SJSA1 (cell line): ENCODE measurements at places on chromosomes 13 and 19. TPM values are rescaled to one million over a fixed set of nuclear protein-coding genes. Genes with fewer than 3 reads are reported as not detected.

LONP1 gene
- total RNA-seq: 95.6 and 116 TPM in 2 replicates

TNFRSF19 gene
- 0.03 TPM in 1 of 2 replicates, not detected in the other for total RNA-seq

CARS2 gene
- total RNA-seq: 250 and 360 TPM in 2 replicates

PEG3 gene
- not detected in 2 replicates for total RNA-seq

ZNF578 gene
- 0.58 TPM in 1 of 2 replicates, not detected in the other for total RNA-seq

CD37 gene
- not detected in 2 replicates for total RNA-seq

GRCh38 chr19:18417250-18418028 is 1.8 kb upstream of the SSBP4 start:
- peak; percentile 87 for DNase-seq

DNA sequence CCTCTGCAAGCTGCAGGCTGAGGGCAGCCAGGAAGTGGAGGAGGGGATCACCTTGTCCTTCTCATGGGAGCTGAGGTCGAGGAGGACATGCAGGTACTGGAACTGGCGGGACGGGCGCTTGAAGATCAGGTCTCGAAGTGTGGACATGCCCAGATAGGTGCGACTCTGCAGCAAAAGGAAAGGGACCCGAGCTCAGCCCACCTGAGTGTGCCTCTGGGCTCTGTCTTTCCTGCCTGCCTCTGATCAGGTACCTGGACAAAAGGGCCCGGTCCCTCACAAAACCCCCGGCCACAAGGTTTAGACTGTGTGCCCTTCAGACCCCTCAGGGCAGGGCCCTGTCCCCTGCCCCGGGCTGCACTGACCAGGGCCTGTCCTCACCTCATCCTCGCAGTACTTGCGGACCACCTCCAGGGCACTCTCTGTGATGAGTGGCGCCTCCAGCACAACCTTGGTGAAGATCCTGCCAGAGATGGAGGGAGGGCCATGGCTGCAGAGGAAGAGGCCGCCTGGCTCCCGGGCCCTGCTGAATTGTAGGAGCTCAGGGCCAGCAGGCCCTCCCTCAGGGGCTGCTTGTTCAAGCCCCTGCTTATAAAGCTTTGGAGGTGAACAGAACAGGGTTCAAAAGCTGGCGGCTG is 12.5 kb upstream of the RSPH6A start:
- DNase-seq: no peak

DNA sequence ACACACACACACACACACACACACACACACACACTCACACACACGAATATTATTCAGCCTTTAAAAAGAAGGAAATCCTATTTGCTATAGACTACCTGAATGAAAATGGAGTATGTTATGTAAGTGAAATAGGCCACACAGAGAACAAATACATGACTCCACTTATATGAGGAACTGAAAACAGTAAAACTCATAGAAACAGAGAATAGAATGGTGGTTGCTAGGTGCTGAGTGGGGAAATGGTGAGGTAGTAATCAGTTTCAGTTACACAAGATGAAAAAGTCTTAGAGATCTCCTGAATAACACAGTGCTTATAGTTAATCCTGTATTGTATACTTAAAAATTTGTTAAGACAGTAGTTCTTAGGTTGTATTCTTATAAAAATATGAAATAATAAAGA is 8.2 kb downstream of the ZNF677 start:
- DNase-seq: no peak

DNA sequence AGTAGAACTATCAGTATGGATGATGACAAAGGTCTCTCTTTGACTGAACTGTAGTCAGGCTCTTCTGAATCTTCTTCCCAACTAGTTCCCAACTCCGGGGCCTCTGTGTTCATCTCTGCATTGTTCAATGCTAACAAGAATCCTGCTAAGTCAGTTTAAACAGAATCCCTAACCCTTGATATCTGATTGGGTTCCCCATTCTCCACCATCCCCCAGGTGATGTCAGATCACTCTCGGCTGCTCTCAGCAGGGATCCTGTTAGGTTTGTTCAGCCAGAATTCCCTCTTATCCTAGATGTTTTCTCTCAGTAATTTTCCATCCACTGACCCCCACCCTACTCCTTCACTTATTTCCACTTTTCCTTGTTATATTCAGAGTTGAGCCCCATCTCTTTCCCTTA is 223.6 kb downstream of the RGCC start:
- DNase-seq: no peak

DNA sequence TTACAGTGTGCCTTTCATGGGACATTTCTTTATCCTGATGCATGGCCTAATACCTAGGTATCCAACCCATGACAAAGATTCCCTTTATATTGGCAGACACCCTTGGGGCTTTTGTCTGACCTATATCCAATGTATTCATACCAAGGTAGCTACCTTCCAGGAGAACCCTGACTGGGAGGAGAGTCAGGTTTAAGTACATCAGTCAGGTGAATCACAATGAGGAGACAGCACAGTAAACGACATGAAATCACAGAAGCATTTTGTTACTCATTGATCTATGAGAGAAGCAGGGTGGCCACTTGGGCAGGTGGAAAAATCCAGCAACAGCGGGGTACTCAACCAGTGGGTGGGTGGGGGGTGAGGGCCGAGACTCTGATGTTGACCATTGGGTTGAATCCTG is 527.4 kb upstream of the ATXN8OS start:
- DNase-seq: no peak

GRCh38 chr13:99992949-99993351 is 11.4 kb downstream of the ZIC2 start:
- peak; percentile 71 for DNase-seq

DNA sequence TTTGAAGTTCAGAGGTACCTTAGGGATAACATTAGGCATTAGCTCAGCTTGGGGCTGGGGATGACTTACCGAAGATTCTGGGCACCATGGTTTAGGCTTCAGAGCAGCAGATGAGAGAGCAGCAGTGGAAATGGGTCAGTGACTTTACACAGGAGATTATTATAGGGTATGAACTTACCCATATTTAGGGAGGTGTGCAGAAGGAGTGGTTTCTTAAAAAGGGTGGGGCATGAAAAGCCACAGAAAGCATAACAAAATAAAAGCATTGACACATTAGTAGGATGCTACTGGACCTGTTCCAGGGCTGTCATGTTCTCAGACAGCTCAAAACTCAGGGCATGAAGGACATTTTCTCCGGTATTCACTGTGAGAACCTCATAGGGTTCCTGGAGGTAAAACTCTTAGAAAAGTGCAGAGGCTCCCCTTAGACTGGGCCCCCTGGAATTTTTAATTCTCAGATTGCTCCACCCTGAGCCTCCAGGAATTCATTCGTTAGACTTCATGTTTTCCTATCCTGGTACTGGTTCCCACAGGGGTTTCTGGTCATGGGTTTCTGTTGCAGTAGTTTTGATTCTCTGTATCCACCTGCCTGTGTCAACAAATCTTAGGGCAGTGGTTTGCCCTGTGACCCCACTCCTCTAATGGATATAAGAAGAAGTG is 20.7 kb downstream of the IGFL1 start:
- DNase-seq: no peak
